ENCODE measurements at places on chromosomes 2 and 18.

DNA sequence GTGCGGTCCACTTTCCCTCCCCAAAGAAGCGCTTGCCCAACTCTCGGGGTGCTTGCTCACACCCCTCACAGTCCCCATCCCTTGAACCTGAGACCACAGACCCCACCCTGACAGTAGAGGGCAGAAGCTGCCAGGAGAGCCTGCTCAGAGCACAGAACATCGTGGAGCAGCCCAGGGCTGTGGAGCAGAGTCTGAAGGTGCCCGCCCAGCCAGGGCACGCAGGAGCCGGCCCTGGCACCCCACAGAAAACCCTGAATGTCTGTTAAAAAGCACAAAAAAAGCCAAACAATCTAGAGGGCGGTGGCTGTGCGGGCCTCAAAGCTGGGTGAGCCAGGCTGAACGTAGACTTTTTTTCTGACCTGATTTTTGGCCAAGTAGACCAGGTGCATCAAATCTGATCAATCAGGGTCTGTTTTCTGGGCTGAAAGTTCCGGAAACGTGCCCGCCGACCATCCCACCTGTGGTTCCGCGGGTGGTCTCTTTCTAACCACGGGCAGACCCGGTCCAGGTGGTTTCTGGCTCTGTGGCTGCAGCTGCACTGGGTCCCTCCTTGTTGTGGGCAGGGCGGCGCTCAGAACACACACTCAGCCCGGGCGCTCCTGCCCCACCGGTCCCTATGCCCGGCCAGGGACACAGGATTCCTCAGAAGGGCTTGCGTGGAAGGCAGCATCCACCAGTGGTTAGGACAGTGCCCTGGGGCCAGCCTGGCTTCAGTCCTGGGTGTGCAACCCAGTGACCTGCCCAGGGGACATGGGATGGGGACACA, 66.3 kb downstream of the SLC66A2 start:
- DNase-seq, result no peak

DNA sequence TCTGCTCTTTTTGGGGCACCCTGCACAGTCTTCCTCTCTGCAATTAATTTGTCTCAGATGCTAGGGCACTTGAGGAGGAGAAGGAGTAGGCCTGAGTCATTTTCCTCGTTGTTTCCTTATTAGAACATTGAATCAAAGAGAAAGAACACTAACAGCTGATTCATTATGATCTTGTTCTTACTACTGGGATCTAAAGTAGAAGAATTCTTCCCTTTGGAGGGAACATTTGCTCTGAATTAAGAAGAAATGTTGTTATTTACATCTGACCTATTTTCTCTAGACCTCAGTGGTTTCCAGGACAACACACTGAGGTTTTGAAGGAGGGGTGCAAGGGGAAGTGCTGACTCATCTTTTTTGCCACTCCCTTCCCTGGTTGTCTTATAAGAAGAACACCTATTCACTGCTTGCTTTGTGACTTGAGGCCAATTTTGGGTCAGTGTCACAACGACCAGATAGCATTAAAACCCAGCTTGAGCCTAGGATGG, 24.3 kb upstream of the STAT1 start:
- DNase-seq, result no peak

DNA sequence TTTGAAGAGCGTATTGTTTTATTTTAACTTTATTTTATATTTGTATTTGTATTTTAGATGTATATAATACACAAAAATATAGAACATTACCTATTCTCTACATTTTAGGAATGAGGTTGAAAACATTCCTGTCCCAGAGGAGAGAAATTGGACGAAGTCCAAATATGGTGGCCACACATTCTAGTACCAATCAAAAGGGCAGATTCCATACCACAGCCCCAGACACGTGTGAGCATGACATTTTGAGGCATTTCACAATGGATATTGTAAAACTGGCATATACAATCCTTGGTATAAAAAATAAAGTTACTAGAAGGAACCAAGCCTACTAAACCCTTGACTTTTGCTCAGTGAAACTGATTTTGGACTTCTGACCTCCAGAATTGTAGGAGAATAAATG, 50.6 kb downstream of the C2orf76 start:
- no peak for DNase-seq

GRCh38 chr2:239412905-239413603, 12.2 kb upstream of the HDAC4 start:
- no peak for DNase-seq

DNA sequence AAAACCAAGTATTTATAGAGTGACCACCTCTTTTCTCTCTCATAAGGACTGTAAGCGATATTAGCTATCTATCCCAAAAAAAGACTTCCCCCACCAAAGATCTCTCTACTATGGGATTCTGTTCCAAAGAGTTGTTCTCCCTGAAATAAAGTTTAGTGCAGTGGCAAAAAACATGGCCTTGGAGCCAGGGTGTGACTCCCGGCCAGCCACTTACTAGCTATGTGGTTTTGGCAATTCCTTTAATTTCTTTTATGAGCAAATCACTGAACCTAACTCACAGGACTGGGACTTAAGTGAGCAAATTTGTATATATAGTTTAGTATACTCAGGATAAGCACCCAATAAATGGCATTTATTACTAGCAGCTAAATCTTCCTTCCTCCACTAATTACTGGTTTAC, 42.6 kb downstream of the SESTD1 start:
- DNase-seq, result no peak
